NCI-H82 (cell line): ENCODE measurements at places on chromosomes 3 and 15.

- DNase-seq, result no peak
Measured at GRCh38 chr3:47377186-47377585, 3.6 kb upstream of the PTPN23 start.

- peak; percentile 36 for DNase-seq
Measured at GRCh38 chr15:39312984-39313383, 267.9 kb upstream of the THBS1 start.

DNA sequence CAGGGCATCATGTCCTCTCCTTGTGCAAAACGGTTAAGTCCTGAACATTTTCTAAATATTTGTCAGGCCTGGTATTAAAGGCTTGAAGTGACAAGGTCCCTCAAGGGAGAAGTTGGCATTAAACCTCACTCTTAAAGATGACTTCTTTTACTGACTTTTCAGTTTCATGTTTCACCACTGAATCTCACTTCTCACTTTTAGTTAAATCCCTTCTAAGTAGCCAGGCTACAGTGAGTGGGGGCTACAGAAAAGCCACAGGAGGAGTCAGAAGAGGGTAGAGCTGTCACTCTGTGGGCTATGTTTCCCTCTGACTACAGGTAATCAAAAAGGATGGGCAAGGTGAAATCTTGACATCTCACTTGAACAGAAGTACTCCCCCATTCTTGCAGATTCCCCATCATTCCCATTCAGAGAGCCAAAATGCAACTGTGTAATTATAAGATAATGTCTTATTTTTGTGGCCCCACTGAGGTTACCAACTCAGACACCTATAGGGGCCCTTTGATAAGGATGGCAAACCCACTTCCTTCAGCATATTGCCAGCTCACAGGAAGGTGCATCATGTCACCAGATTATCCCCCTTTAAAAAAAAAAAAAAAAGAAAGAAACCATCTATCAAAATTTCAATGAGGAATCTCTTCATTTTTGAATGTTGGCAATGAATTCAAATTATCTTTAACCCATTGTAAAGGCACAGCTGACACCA lies 790.1 kb upstream of the CFAP20DC start:
- DNase-seq, result no peak

DNA sequence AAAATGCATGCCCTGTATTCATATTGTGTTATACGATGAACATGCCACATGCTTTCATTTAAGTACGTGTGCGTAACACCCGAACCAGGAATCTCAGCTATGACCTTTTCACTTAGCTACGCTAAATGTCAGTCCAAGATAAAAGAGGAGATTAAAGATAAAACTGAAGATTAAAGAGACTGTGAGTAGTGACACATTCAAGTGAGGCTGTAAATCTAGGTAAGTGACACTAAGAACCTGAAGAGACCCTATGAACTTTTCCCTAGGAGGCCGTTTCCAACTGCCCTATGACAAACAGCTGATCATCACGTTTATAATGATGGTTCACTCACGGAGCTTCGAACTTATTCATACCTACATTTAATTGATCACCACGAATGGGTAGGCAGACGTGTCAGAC lies 32.2 kb downstream of the TFRC start:
- peak; percentile 38 for DNase-seq

DNA sequence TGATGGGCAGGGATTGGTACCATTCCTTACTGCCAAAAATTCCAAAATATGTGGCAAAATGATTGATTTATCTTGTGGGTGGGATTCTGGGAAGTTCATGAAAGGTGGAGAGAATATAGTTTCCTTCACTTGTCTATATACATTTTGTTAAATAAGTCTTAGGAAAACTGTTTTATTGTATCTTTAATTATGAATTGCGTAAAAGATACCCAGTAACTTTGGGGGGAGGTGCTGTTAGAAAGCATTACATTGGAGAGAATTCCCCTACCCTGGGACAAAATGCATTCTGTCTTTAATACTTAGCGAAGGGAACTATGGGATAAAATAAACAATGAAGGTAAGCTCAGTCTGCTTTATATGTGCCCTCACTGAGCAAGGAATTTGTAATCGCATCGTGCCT lies 4.6 kb downstream of the SETD5 start:
- DNase-seq, result no peak

DNA sequence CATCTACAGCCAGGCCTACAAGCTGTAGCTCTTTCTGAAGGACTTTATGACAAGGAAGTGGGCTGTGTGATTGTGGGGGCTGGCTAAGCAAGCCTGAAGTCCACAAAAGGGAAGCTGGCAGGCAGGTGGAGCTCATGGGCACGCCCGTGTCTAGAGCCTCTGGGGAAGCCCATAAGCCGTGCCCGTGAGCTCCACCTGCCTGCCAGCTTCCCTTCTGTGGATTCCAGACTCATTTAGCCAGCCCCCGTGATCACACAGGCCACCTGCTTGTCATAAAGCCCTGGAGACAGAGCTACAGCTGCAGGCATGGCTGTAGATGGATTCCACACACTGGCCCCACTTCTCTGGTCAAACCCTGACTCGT lies 15.2 kb downstream of the EFCC1 start:
- peak; percentile 26 for DNase-seq

GRCh38 chr15:64665179-64665578 lies 110.2 kb downstream of the RBPMS2 start:
- DNase-seq, result no peak

- DNase-seq, result no peak
Measured at GRCh38 chr3:145522179-145522578, 638.8 kb downstream of the PLOD2 start.

- DNase-seq, result no peak
Measured at GRCh38 chr15:52137432-52138357, 25.1 kb upstream of the BCL2L10 start.

GRCh38 chr3:171803044-171803443 lies 7.2 kb downstream of the PLD1 start:
- no peak for DNase-seq

- no peak for DNase-seq
Measured at GRCh38 chr3:177574222-177574856, 377.1 kb upstream of the TBL1XR1 start.

GRCh38 chr15:56631765-56632164 lies 101.5 kb downstream of the ZNF280D start:
- no peak for DNase-seq

DNA sequence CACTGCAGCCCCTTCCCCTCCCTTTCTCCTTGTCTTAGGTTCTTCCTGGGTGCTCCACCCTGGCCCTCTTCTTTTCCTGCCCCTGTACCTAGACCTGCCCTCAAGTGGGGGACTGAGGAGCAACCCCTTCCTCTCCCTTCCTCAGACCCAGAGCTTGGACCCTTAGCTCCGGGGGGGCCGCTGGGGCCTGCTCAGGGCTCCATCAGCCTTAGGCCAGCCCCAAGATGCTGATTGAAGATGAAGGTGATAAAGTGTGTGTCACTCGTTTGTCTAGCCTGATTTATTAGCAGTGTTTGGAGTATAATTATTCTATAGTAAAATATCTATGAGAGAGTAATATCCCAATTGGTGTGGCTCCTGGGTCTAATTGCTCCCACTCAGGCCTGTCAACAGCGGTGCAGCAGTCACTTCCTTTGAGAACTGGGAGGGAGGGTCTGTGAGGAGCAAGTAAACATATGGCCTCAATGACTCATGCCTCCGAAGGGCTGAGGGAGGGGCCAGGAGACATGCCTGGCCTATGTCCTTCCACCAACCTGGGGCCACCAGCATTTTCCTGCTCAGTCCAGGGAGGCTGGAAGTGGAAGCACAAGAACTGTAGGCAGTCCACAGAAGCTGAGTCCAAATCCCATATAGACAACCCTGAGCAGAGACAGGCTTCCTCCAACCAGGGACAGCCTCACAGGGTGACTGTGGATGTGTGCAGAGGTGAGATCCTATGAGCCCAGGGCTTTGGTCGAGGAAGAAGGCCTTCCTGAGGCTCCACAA lies 123.2 kb downstream of the DNAJB8 start:
- DNase-seq, result peak; percentile 83

DNA sequence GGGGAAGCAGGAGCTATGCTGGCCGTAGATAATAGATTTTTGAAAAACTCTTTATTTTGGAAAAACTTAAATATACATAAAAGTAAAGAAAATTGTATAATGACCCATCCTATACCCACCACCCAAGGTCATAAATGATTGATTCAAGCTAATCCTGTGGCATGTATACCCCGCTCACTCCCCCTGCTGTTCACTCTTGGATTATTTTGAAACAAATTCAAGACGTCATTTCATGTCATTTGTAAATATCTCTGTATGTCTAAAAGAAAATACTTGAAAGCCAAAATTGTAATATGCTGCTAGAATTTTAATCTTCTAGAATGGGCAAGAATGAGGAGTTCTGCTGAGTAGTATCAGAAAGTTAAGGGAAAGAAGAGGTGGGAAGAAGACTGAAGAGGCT lies 241.7 kb downstream of the FEZF2 start:
- peak; percentile 53 for DNase-seq

GRCh38 chr15:88431441-88431840 lies 35.7 kb downstream of the MRPL46 start:
- no peak for DNase-seq

- DNase-seq, result no peak
Measured at GRCh38 chr15:79167776-79168175, 77.2 kb upstream of the RASGRF1 start.

DNA sequence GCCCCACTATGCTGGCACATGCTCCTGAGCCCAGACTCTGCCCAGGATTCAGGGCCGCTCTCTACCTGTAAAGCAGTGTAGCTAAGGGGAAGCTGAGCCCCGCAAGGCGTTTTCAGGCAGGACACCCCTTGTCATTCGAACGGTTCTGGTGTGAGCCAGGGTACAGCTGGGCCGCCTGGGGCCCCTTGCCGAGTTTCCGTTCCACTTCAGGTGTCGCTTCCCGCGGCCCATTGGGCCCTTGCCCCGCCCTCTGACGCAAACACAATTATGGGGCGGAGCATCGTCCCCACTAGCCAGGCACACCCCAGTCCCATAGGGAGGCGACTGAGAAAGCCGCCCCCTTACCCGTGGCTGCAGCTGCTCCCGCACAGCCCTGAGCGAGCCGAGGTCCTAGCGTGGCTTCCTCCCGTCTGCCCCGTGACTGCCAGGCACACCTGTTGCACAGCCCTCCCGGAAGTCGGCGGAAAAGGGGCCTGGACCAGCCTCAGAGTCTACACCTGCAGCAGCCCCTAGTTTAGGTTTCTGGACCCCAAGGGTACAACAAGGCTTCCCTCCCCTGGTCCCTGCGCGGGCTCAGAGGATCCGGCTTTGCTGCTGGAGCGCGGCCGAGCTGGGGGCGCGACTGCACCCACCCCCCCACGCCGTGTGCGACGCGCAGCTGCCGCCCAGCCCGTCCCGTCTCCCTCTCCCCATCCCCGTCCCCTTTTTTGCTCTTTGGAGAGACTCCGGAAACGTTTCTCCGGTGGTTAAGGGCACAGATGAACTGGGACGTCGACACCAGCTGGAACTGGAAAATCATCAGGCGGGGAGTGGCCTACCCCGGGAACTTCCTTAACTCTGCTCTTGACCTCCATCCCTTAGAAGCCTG lies at the start of gene PLSCR2:
TSS of gene PLSCR2 (minus strand) at position 412 of the 868 bp plus-strand sequence. CDS start 9,657 bp downstream, outside the sequence.
- peak; percentile 37 for DNase-seq

GRCh38 chr15:76667943-76668715 lies 237.0 kb downstream of the SCAPER start:
- no peak for DNase-seq

DNA sequence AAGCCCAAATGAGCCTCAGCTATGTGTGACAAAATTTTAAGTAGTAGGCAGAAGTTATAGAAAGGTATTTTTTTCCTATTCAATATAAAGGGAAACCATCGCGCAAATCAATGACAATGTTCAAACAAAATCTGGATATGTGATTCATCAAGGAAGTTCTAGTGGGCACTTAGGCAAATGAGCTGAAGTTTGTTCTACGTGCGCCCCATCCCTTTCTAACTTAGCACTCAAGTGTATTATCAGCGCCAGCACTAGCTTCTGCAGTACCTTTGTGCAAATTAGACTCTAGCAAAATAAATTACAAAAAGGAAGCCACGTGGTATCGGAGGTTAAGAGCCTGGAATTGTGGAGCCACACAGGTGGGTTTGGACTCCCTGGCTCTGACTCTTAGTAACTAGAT lies 91.1 kb downstream of the TBL1XR1 start:
- peak; percentile 24 for DNase-seq

DNA sequence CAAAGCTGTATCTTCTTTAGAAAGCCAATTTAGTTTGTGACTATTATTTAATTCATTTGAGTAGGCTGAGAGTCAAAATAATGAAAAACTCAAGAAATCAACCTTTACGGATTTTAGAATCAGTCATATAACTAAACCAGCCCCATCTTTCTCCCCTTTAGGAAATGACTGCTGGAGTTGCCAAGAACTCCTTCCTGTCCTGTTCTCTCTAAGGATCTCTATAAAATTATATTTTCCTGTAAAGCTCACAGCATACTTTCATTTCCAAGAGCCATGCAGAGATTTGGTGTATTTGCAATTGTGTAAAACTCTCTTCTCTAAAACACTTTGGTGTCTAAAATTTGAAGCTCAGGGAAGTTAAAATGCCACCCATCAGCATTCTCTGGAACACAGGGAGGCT lies 323.4 kb upstream of the GBE1 start:
- DNase-seq, result no peak

DNA sequence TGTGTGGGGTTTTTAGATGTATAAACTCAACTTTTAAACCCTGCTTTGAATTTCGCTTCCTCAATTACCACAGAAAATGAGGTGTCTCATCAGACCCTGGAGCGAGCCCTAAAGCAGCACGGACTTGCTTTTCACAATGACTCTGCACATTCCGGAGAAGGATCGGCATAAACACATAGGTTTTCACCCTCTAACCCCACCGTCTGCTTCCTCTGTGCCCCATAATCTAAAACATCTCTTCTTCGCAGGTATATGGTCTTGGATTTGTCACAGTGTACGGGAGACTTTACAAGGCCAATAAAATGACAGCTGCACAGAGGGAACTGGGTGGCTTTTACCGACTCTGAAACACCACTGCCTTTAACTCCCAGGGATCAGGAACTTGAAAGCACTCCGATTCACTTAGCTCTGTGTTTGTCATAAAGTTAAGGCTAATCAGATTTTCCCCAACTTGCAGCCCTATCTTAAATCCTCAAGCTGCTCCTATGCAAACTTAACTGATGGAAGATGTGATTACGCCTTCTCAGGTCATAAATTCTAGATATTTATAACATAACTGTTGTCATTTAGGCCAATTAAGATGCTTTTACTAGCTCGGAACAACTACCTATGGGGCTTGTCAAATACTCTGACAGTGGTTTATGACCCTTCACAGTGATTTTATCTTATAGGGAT lies 133.4 kb upstream of the WNT5A start:
- DNase-seq, result peak; percentile 86

DNA sequence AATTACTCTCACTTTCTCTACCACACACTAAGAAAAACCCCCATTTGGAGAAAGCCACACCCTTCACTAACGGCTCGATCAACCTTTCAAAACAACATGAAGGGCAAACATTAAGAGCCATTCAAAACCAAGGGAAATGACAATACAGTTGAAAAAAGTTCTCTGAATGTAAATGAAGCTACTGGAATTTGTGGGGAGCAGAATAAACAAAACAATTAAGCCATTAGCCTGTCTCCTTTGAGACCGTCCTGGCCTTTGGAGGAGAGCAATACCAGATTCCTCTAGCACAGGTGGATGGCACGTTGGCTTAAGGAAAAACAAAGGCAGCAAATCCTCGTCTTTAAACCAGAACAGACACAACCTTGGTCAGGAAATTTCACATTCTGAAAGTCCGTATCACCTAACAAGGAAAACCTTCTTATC lies 18.7 kb downstream of the MYO1E start:
- DNase-seq, result no peak

GRCh38 chr3:9690451-9691450 lies 12.9 kb upstream of the CPNE9 start:
- no peak for DNase-seq
